ENCODE measurements at places on chromosomes 6 and 20. TPM values are rescaled to one million over a fixed set of nuclear protein-coding genes. Genes with fewer than 3 reads are reported as not detected.

Gene POM121L2
- total RNA-seq, result not detected

Gene TRIM31
- not detected for total RNA-seq

Gene UFL1
- 23.6 TPM for total RNA-seq

Gene FBXO9
- total RNA-seq, result 62.1 TPM

Gene PNPLA1
- not detected for total RNA-seq

Gene PXDC1
- 3.8 TPM for total RNA-seq

Gene SEC23B
- 52.0 TPM for total RNA-seq

Gene PRDM1
- total RNA-seq, result 16.3 TPM

Gene RGL2
- 54.7 TPM for total RNA-seq

Gene NKX2-4
- total RNA-seq, result not detected

Gene CDH26
- total RNA-seq, result 1.4 TPM

Gene RFX6
- not detected for total RNA-seq

Gene CLDN20
- total RNA-seq, result not detected

Data from activated B cell treated with CpG ODN at 0.5 μM for 24 hours (primary cell).